ENCODE measurements at places on chromosomes 2 and 18.

- peak; percentile 53 for DNase-seq
Observed at GRCh38 chr18:57649556-57650500, 28.2 kb upstream of the NARS1 start.

GRCh38 chr2:71798266-71799012 is 345.1 kb downstream of the DYSF start:
- DNase-seq, result no peak

DNA sequence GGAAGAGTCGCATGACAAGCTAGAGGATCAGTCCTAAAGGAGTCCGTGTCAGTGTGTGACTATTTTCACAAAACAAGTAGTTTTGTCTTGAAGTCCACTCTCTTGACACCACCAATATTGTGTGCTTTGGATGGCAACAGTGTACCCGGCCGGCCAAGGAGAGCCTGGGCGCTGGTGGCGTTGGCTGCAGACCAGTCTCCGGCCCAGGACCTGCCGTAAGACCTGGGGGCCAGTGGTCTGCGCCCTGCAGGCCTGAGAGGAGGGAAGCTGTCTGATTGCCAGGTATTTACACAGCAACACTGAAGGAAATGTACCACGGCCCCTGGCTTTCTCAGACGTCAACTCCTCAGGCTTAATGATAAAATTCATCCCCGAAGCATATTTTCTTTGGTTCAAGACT is 472.4 kb upstream of the SALL3 start:
- DNase-seq, result no peak

- DNase-seq, result no peak
Observed at GRCh38 chr2:30155202-30155601, 8.4 kb downstream of the YPEL5 start.

DNA sequence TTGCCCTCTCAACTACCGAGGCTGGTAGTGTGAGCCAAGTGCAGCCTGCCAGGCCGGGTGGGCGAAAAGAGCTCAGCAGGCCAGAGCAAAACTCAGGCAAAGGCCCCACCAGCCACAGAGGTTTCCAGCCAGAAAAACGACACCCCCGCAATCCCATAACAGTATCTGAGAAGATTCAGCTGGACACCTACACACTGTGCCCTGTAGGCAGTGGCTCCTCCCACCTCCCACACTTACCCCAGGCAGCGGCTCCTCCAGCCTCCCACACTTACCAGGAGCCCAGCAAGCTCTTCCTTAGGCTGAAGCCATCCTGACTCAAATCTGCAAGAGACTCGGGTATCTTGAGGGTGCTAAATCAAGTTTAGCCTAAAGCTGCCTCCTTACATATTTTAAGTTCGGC is 15.6 kb upstream of the TMEM18 start:
- DNase-seq, result no peak

Data from AG09309 (cell line).